Camera-type eye (tissue), 1 donor: ENCODE measurements at places on chromosomes 5 and 9. TPM values are rescaled to one million over a fixed set of nuclear protein-coding genes. Genes with fewer than 3 reads are reported as not detected.

The SLC34A1 gene
- not detected for total RNA-seq

The PTGDS gene
- 230 TPM for total RNA-seq

The RAB3C gene
- 14.0 TPM for total RNA-seq

The TSSK1B gene
- total RNA-seq: 0.38 TPM

The PGM5 gene
- 61.8 TPM for total RNA-seq

The EQTN gene
- total RNA-seq: 1.2 TPM

The SPATA24 gene
- total RNA-seq: 2.8 TPM

The PCDHA9 gene
- 4.6 TPM for total RNA-seq

The PCDHGA1 gene
- total RNA-seq: 1.8 TPM

The CCNJL gene
- total RNA-seq: 10.8 TPM

The CBY3 gene
- total RNA-seq: not detected

The DCANP1 gene
- not detected for total RNA-seq

The SLC27A4 gene
- total RNA-seq: 15.4 TPM

The AGXT2 gene
- total RNA-seq: not detected

The RBM22 gene
- total RNA-seq: 51.5 TPM

The LRRC19 gene
- total RNA-seq: not detected
